GM04503 (cell line): ENCODE measurements at places on chromosomes 11 and 22.

DNA sequence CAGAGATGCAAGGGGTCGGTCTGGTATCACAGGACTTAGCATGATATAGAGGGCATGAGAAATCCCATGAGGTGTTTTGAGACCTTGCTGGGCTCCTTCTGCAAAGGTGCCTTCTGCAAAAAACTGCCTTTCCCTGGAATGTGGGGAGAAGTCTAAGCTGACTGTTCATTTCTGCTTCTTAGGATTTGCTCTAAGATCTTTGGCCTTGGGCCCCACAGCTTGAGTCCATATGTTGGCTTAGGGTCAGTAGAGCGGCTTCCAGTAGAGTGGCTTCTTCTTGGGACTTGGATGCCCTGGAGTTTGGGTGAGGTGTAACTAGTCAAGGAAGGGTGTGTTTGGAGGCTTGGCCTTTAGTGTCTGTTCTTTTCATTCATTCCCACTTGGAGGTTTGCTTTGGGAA lies 37.0 kb downstream of the AMPD3 start:
- DNase-seq, result no peak

- no peak for DNase-seq
Measured at GRCh38 chr11:70471254-70471653, 72.9 kb downstream of the CTTN start.

DNA sequence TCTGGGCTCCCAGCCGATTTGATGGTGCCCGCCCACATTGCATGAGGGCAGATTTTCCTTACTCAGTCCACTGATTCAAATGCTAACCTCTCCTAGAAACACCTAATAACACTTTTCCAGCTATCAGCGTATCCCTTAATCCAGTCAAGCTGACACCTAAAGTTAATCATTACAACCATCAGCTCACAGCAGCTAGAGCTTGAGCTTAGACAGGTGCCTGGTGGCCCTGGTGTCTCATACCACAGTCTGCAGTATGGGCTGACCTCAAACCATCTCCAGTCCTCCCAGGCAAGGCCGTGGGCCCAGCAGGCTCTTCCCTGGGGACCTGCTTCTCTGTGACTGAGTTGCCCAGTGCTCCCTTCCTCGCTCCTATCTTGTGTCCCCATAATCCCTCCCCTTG lies 174.4 kb upstream of the NECTIN1 start:
- no peak for DNase-seq

DNA sequence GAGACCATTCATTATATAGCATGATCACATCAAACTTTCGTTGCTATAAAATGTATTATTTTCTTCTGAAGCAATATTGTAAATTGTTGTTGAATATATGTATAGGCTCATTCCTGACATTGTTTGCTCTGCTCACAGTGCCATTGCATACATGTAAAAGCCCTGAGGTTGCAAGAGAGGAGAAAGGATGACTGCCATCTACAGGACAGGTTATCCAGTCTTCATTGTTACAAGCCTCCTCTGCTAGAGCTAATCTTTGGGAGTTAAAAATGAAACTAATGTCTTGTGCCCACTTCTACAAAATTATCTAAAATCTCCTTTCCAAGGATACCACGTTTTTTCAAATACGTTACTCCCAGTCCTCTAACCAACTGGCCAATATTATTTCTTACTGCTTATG lies 16.4 kb upstream of the OR5AL1 start:
- no peak for DNase-seq
